ENCODE measurements at places on chromosomes 7 and 10.
A peak's percentile ranks its signal among the peaks of the same experiment; 100 is the strongest.

GRCh38 chr10:129768437-129769355 lies 195.4 kb downstream of the EBF3 start:
- DNase-seq, result no peak

GRCh38 chr10:67667035-67667425 lies 29.0 kb downstream of the CTNNA3 start:
- no peak for DNase-seq

GRCh38 chr7:152894295-152895170 lies 135.0 kb downstream of the ACTR3B start:
- DNase-seq, result no peak

- no peak for DNase-seq
Observed at GRCh38 chr10:105291571-105291970, 650.5 kb downstream of the SORCS3 start.

DNA sequence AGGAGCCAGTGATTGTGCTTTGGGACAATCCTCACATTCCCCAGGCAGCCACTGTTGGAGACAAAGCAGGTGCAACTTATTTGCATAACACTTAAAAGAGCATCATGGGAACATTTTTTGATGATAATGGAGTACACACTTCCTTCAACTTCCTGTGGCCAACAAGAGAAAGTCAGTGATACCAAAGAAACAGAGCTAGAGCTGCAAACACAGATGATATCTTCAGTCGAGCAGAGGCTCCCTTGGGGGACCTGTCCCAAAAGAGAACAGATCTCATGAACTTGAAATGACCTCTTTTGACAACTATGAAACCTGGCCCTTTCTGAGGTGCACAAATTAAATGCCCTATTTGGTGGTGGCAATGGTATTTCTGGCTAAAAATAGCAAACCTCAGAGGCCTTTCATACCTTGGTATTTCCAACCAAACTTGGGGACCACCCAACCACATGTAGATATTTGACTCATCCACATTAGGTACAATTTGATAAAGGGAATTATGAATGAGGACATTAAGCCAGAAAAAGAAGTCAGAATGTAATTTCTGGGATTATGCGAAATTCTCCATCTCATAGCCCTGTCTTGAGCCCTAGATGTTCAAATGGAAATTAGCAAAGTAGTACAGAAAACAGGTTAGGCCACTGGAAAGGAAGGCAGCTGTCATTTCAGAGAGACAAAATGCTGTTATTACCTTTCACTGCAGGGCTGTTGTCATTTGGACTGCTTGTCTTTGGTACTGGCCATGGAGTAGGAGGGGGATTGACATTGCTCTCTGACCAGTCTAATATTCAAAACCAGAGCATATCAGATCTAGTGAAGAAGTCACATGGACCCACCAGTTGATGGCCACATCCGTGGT lies 146.2 kb downstream of the ICA1 start:
- DNase-seq, result peak; percentile 29

DNA sequence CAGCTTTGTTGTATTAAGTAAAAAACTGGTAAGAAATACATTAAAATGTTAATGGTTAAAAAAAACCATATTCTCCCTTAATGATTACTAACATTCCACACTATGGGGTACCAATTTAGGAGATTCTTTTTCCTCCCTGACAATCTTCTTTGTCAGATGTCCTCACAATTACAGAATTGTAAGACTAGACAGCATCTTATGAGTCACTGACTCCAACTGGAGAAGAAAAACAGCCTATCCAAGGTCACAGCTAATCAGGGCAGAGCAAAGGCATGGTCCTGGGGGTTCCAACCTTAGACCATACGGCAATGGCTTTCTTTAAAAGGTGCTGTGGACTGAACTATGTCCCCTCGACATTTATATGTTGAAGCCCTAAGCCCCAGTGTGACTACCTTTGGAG lies 127.6 kb downstream of the DLG5 start:
- DNase-seq, result no peak
